ENCODE measurements at places on chromosomes 5 and 9.

GRCh38 chr5:167452136-167452535 is 839.3 kb upstream of the WWC1 start:
- no peak for DNase-seq

DNA sequence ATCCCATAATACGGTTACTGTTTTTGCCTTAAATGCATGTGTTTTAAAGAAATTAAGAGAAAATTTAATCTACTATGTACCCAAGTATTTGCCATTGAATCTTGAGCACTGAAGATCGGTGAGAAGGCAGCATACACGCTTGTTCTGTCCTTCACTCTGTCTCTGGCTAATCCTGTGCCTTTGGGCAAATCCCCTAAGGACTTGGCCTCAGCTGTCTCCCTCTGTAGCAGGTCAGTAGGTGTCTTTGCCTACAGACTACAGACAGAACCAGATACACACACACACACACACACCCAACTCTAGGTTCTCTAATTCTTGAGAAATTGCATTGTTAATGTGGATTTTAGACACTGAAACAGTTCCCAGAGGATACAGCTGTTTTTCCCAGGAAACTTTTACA is 117.4 kb downstream of the WDR41 start:
- no peak for DNase-seq

DNA sequence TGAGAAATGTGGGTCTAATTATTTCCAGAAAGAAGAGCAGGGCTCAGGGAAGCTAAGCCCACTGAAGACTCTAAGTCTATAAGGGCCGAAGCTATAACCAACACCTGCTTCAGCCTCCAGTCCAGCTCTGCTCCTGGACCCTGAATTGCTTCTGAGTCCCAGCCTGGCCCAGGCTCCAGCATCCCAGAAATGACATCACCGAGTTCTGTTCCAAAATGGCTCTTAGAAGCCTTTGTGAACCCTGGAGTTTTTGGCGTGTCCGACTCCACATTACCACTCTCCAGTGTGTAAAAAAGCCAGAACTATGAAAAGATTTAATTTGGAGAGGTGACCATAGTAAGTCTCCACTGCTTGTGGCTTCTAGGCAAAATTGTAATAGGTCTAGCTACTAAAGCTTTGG is 289.9 kb downstream of the SLIT3 start:
- DNase-seq = no peak

DNA sequence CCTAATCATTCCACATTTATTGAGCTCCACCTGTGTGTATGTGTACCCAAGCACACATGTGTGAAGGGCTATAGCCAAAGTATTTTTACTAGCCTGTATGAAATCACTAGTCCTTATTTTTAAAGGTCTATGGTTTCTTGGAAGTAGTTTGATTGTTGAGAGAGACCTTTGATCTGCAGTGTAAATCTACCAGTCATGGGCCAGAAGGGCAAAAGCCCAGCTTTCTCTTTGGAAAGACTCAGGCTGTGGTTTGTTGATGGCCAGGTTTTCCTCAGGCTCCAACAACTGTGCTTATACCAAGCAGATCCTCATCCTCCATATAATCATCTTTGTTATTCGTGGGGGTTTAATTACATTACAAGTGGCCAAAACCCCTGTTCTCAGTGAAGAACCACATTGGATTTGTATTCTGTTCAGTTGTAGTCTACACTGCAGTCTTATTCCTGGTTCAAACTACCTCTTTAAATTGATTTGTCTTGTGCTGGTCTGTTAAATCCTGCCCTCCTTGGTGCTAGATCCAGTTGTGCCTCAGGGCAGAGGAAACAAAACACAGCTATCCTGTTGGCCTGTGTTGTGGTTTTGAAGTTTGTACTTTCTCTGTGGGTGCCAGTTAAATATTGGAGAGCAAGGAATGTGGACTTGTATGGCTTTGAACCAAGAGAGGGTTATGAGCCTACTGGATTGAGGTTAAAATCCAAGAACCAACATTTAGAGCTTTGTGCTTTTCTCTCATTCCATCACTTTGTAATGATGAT is 13.3 kb downstream of the CDC26 start:
- DNase-seq = no peak

Data from PC-9 (cell line).